ENCODE measurements at places on chromosomes 11 and 22.
A peak's percentile ranks its signal among the peaks of the same experiment; 100 is the strongest.

DNA sequence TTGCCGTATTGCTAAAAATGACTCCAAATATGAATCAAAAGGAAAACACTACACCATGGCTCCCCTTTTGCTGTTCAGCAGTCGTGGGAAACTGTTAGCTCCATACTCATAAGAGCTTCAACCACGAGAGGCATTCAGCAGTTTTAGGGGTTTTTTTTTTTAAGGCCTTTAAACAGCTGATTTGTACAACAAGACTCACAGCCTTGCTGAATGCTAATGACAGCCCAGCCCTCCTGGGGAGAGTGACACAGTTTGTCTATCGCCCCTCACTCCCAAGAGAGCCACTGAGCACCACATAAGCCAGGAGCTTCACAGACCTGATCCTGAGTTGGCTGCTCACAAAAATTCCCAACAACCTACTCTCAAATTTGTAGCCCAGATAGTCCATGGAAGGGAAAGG is 32.4 kb downstream of the GALNT18 start:
- no peak for DNase-seq

- no peak for DNase-seq
Observed at GRCh38 chr11:90349731-90350130, 126.9 kb upstream of the CHORDC1 start.

DNA sequence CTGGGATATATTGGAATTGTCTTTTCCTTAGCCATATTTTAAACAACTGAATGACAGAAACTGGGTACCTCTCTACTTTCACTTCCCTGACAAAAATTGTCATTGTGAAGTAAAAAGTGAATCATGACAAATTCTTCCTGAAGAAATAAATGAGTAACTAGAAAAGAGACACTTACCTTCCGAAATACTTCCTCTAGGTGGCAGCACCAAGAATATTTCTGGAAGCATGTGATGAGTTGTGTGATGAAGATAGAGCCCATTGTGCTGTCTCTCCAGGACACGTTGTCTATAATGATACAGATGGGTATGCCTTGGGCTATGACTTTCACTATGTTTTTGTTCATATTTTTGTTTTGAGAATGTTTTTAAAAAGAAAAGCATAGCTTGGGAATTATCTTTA is 21.5 kb downstream of the CASP4 start:
- DNase-seq: peak; percentile 36

DNA sequence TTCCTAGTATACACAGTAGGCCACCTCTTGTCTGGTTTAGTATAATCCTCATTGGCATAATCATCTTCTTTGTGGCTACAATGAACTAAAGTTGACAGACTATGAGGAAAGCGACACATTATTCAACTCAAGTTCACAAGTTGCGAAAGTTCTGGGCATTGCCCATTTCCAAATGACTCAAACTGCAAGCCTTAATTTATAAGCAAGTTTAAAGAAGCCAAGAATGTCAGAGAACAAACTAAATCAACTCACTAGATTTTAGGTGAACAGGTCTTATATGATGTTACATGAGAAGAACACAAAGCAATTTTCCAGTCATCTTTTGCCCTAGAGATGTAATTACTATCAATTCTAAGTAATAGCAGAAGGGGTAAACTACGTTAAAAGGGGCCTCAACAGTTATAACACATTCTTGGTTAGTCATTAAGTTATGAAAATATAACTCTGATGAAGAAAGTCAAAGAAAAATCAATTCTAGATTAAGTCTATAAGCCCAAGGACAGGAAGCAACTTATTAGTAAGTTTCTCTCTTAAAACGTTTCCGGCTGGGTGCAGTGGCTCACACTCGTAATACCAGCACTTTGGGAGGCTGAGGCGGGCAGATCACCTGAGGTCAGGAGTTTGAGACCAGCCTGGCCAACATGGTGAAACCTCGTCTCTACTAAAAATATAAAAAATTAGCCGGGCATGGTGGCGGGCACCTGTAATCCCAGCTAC is 21.5 kb downstream of the PICALM start:
- no peak for DNase-seq

DNA sequence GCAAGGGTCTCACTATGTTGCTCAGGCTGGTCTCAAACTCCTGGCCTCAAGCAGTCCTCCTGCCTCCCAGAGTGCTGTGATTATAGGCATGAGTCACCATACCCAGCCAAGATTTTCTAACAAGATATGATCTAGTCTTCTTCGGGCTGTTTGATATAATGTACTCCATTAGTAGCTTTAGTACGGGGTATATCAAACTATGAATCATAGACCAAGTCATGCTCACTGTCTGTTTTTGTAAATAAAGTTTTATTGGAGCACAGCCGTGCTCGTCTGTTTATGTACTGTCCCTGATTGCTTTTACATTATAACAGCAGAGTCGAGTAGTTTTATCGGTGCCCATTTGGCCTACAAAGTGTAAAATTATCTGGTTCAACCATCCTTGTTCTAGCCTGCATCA is 43.9 kb upstream of the GRIK4 start:
- DNase-seq: no peak

DNA sequence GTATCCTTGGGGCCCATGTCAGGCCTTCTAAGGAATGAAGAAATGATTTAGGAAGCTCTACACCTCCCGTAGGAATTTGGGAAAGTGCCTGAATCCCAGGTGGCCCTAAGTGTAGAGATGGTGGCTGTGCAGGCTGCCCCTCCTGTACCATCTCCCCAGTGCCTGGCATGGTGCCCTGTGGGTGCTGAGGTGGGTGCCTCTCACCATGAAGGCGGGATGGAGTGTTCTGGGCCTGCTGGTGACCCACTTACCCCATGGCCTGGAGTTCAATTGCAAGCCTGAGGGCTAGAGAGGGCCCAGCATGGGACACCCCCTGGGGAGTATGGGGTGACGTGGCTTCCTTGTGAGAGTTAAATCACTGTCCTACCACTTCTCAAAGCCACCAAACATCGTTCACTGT is 19.8 kb downstream of the SAMM50 start:
- no peak for DNase-seq

DNA sequence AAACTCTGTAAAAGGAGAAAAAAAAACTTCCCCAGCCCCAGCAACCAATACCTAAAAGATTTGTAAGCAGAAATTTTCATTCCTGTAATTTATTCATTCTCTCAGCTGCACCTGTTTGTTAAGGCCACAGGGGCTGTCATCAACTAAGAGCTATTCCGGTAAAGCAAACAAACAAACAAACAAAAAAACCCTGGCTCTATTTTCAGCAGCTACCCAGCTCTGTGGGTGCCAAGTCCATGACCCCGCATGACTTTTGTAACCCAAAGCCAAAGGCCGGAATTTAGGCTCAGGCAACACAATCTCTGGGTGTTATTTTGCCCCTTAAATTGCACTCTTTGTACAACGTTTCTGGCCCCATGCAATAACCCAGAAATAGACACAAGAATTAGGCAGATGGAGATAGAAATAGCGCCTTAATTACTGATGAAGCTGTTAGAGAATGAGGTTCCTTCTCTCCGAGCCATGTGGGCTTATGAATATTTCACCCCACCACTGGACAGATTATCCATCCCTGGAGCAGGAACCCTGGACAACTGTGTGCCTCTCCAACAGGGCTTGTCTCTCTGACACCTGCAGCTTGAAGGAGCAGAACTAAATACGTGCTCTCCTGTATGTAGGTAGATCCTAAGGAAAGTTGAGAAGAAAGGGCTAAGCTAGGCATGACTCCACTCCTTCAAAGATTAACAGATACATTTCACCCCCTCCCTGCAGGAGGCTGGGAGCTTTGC is 29.4 kb downstream of the APOL6 start:
- no peak for DNase-seq

Data from GM10248 (cell line).